ENCODE measurements at places on chromosomes 6 and 20.
A peak's percentile ranks its signal among the peaks of the same experiment; 100 is the strongest.

GRCh38 chr6:36970892-36971842 lies 14.8 kb downstream of the MTCH1 start:
- DNase-seq, result no peak

DNA sequence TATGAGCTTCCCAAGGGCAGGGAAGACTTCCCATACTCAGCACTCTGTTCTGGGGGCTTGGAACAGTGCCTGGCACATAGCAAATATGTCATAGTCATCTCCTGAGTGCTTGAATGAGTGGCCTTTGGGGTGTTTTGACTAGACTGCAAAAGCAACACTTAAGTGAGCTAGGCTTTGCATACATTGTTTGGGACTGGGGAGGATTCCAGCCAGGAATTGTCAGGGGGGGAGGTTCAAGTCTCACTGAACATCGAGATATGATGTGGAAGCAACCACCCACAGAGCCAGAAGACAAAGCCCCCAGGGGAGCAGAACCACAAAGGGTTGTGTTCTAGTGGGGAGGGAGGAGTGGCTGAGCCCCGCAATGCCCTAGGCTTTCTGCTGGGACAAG lies 98.4 kb downstream of the SYCP2 start:
- no peak for DNase-seq

DNA sequence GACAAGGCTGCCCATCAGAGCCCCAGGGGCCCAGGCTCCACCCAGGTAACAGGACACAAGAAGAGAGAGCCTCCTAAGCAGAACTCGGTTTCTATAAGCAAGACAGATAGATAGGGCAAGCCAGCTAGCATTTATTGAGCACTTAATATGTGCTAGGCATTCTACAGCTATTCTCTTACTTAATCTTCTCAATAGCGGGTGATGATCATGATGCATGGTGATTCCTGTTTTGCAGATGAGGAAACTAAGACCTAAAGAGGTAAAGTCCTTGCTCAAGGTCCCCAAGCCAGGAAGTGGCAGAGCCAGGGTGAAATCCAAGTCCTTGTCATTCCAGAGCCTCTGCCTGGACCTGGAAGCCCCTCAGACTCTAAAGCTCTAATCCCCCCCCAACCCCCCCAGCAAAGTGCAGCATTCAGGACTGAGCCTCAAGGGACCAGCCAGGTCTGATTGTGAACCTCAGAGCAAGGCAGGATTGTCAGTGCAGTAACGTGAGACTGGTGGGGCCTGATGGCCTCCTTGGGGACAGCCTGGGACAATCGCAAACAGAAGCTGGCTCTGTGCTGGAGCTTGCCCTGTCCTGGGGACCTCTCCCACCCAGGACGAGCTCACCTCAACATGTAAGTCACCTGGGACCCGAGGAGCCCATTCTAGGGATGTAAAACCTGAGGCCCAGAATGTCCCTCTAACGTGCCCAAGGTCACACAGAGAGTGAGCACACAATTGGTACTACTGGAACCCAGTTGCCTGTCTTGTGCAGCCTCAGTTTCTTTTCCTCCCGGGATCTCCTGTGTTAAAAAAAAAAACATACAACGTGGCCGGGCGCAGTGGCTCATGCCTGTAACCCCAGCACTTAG lies 48.4 kb upstream of the PTGIS start:
- no peak for DNase-seq

DNA sequence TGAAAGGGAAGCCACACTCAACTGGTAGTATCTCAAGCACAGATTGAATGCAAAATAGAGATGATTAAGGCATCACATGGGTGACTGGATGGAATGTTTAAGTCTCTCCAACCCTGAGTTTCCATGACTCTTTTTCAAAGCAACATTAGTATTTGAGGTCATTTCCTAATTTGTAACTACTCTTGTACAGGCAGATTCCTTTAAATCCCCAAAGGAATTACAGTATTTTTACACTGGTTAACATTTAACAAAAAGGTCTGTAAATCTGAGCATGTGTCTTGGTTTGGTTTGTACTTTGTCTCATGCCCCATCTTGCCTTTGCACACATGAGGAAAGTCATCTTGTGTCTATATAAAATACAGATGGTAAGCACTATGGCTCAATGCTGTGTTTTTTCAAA lies 15.1 kb downstream of the RMND1 start:
- no peak for DNase-seq

- DNase-seq, result peak; percentile 5
Measured at GRCh38 chr6:155171109-155171746, 92.6 kb upstream of the CLDN20 start.

DNA sequence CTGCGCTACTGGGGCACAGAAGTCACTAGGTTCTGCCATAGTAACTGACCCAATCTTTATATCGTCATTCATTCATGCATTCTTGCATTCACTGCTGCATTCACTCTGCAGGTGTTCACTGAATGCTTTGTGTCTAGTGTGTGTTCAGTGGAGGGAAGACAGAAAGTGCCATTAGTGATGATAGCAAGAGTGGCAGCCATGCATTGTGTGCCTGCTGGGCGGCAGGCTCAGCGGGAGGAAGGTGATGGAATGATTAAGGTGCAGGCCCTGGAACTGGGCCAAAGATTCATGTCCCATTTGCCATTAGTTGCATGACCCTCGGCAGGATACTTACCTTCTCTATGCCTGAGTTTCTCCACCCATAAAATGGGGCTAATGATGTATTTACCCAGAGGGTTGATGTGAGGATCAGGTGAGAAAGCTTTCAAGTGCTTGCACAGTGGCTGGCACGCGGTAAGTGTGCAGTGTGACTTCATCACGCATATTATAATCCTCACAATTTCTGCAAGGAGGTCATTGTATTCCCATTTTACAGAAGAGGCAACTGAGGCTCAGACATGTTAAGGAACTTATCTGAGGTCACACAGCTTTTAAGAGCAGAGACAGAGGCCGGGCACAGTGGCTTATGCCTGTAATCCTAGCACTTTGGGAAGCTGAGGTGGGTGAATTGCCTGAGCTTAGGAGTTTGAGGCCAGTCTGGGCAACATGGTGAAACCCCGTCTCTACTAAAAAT lies 40.1 kb downstream of the ITPR3 start:
- DNase-seq, result no peak

- DNase-seq, result no peak
Measured at GRCh38 chr6:129603741-129604140, 106.2 kb downstream of the ARHGAP18 start.

DNA sequence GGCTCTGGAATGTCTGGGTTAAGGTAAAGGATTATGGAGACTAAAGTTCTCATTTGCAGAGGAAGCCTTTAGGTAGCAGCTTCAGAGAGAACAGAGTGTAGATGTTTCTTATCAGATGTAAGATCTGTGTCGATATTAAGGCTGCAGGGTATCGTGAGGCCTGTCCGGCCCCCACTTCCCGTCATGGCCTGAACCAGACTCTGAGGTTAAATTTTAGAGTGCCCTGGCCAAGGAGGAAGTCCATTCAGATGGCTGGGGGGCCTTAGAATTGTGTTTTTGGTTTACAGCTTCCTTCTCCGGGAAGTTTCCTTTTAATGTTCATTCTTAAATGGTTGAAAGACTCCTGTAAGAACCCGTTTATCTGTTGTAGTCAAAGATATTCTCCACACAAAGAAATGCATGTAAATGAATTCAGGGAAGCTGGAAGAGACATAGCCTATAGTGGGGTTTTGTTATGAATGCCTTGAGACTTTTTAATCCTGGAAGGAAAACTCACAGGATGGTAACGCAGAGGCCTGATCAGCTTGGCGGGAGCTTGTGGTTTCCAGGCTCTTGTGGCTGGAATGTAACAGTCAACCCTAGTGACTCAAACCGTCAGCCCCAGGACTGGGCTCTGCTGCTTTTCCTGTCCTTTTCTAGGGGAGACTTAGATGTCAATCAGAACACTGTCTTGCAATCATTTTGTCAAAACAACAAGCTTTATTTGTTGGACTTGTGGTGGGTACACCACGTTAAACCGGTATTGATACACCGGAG lies 34.7 kb downstream of the KIF25 start:
- no peak for DNase-seq

- DNase-seq, result no peak
Measured at GRCh38 chr6:53536561-53536960, 8.3 kb downstream of the GCLC start.
